Activated CD8-positive, alpha-beta memory T cell treated with anti-CD3 and anti-CD28 coated beads, Interleukin-2, amount 10 ng/mL, durations not matched to agents 7 days and 5 days (primary cell): ENCODE measurements at places on chromosomes 1 and 21. TPM values are rescaled to one million over a fixed set of nuclear protein-coding genes. Genes with fewer than 3 reads are reported as not detected.

DNA sequence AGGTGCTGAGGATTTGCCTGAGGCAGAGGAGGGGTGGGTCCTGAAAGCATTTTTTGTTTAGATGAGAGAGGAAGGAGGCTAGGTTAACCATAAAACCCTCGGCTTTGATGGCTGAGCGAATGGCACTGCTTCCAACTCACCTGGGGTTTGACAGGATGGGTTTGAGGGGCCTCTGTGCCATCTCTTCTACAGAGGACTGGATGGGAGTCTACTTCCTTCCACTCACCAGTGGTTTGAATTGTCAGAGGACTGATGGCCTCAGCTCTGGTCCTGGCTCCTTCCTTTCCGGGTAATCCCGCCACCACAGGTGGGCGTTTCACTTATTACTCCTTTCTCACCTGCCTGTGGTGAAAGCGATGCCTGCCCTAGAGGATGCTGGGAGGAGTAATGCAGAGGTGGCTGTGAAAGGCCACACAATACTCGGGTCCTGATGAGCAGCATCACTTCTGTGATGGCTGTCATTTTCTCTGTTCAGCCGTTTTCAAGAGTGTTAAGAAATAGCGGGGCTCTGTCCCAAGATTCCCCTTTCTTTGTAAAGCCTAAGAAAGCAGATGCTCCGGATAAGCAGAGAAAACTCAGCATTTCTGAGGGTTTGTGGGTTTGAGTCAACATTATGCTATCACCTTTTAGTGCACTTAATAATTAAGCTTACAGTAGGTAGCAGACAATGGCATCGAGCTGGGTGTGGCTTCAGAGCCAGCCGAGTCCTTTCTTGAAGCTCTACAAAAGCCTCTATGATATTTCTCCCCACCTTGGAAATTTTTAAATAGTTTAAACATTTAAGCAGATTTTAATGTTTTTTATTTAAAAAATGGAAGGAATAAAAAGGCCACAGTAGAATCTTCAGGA lies 220.7 kb downstream of the HLX start:
- no peaks in the 10 kb centered on the region for H3K36me3 ChIP-seq
- no peaks in the 10 kb centered on the region for H3K4me1 ChIP-seq
- H3K27me3 ChIP-seq, result no peaks in the 10 kb centered on the region
- no peak overlapping the region for H3K27ac ChIP-seq
- H3K4me3 ChIP-seq, result no peak overlapping the region

DNA sequence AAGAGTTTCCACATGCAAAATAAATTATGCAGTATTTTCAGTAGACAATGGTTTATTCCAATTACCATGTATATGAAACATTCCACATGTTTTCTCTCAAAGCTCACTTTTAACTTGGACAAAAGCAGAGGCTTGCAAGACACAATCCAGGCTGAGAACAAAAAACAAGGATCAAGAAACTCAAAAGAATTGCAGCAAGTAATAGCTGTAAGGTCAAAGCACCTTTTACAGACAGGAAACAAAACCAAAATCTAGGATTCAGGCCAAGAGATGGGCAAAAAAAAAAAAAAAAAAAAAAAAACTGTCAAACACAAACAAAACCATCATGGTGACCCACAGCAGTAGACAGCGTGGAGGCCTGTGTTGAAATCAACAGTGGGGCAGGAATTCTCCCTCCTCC lies 9.3 kb downstream of the RGS1 start:
- no peak for DNase-seq
- peaks cover 11% of the 10 kb centered on the region for H3K4me1 ChIP-seq
- H3K27ac ChIP-seq, result no peak overlapping the region
- H3K27me3 ChIP-seq, result no peaks in the 10 kb centered on the region

DNA sequence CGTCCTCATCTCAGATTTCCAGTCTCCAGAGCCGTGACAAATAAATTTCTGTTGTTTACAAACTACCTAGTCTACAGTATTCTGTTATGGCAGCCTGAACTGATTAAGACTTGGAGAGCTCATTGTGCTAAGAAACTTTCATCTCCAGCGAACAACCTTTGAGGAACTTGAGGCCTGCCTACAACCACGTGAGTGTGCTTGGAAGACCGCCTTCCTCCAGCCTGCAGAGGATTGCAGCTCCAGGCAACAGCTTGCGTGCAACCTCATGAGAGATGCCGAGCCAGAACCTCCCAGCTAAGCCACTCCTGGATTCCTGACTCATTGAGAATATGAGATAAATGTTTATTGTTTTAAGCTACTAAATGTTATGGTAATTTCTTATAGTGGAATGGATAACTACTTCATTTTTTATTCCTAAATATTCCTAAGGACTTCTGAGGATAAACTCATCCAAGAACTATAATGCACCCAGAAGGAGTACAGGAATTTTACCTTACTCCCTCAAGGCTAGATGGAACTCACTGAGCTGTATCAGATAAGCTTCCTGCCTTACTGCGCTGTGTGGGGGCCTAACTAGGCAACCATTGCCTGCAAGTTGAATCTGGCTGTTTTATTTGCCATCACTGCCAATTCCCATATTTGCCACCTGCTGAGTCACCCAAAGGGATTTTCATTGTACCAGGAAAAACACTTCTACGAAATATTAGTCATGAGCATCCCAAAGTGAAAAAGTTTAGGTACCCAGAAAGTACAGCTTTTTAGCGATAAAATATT lies 17.6 kb downstream of the FAM177B start:
- no peak overlapping the region for H3K4me3 ChIP-seq
- DNase-seq, result no peak
- H3K27ac ChIP-seq, result no peak overlapping the region
- peaks cover 16% of the 10 kb centered on the region for H3K27me3 ChIP-seq

- H3K4me1 ChIP-seq, result no peaks in the 10 kb centered on the region
- no peak overlapping the region for H3K27ac ChIP-seq
- peaks cover 12% of the 10 kb centered on the region for H3K27me3 ChIP-seq
- no peak overlapping the region for H3K4me3 ChIP-seq
- no peak for DNase-seq
Measured at GRCh38 chr1:99636647-99637175, 9.2 kb upstream of the PALMD start.

GRCh38 chr1:91742848-91743292 lies 143.1 kb downstream of the TGFBR3 start:
- no peak for DNase-seq
- no peak overlapping the region for H3K27ac ChIP-seq
- peaks cover 56% of the 10 kb centered on the region for H3K36me3 ChIP-seq
- H3K27me3 ChIP-seq, result no peaks in the 10 kb centered on the region
- peaks cover 2% of the 10 kb centered on the region for H3K4me1 ChIP-seq

DNA sequence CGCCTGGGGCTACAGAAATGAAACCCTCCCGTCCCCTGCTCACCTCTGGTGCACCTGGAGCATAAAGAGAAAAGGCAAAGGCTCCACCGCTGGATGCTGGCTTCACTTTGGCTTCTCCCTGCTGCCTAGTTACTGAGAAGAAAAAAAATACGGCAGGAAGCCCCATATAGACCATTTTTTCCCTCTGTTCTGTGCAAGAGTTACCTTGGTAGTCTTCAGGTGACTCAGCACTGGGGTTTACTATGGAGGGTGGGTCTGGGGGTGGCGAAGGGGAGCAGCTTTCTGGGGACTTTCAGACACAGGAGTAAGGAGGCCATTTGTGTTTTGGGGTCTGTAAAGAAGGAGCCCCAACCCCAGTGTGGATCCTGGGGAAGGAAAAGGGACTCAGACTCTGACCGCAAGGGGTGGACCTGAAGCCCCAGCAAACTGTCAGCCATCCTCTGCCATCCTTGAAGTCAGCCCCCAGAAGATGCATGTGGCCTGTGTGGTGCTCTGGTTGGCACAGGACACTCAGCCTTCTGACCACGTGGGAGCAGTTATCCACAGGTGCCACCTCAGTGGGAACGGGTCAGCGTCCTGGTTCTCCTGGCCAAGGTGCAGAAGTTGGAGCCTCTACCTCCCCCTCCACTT lies 25.9 kb upstream of the EPS8L3 start:
- no peaks in the 10 kb centered on the region for H3K27me3 ChIP-seq
- H3K27ac ChIP-seq, result peak overlapping the region; percentile 96
- H3K36me3 ChIP-seq, result no peaks in the 10 kb centered on the region
- peak overlapping the region; percentile 8 for H3K4me3 ChIP-seq
- peak; percentile 40 for DNase-seq

DNA sequence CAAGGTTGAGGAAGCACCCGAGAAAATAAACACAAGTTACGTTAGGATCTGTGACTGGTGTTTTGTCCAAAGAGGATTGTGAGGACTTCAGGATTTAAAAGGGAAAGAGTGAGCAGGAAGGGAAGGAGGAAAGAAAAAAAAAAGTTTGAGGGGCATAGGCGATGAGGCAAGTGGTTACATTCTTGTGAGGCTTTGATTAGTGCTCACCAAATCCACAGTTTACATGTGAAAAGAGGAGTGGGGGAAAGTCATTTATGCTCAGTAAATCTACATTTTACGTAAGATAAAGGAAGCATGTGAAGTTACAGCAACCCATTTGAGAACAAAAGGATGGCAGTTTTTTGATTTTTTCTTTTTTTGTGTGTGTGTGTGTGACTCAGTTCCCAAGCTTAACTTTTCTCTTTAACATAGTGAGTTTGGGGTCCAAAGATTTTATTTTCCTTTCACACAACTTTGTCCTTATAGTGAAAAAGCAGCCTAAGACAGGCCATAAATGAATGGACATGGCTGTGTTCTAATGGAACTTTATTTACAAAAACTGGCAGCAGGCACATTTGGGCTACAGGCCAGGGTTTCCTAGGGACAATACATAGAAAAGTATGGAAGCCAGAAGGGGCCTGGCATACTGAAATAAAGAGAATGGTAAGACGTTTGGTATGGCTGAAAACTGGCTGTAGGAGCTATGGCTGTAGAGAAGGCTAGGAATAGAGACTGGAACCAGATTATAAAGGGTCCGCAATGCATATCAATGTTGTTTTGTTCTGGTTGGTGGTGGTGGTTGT lies 121.7 kb downstream of the FGGY start:
- DNase-seq, result no peak
- H3K36me3 ChIP-seq, result peaks cover 2% of the 10 kb centered on the region
- H3K27me3 ChIP-seq, result no peaks in the 10 kb centered on the region
- H3K4me3 ChIP-seq, result no peak overlapping the region

DNA sequence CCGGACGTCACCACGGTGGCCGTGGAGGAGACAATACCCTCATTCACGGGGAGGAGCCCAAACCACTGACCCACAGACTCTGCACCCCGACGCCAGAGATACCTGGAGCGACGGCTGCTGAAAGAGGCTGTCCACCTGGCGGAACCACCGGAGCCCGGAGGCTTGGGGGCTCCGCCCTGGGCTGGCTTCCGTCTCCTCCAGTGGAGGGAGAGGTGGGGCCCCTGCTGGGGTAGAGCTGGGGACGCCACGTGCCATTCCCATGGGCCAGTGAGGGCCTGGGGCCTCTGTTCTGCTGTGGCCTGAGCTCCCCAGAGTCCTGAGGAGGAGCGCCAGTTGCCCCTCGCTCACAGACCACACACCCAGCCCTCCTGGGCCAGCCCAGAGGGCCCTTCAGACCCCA lies 7.0 kb downstream of the TNFRSF14 start:
- H3K4me3 ChIP-seq, result no peak overlapping the region
- H3K27ac ChIP-seq, result no peak overlapping the region
- H3K4me1 ChIP-seq, result peaks cover 8% of the 10 kb centered on the region
- H3K27me3 ChIP-seq, result no peaks in the 10 kb centered on the region

- no peak overlapping the region for H3K27ac ChIP-seq
- H3K4me3 ChIP-seq, result no peak overlapping the region
- H3K36me3 ChIP-seq, result no peaks in the 10 kb centered on the region
- DNase-seq, result peak; percentile 61
Measured at GRCh38 chr21:27700974-27701614, 734.2 kb upstream of the ADAMTS5 start.

DNA sequence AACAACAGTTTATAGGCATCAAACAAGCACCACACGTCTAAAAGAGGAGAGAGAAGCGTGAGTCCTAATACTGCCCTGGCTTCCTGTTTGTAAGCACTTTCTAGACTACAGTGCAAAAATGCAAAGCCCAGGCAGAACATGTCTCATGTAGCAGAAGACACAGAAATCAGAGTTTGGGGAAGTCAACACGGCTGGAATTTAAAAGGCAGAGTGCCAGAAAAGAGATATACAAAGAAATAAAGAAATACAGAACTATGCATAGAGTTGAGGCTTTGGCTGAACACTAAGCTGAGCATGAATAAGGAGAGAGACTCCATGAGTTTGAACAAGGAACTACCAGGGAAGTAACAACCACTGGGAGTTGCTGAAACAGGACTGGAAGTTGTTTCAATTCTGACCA lies 566.6 kb upstream of the NR5A2 start:
- H3K36me3 ChIP-seq, result no peaks in the 10 kb centered on the region
- DNase-seq, result no peak
- no peak overlapping the region for H3K4me3 ChIP-seq
- no peak overlapping the region for H3K27ac ChIP-seq
- no peaks in the 10 kb centered on the region for H3K4me1 ChIP-seq
- peaks cover 4% of the 10 kb centered on the region for H3K27me3 ChIP-seq

GRCh38 chr1:42340093-42340492 lies 5.1 kb upstream of the FOXJ3 start:
- DNase-seq, result no peak
- H3K4me1 ChIP-seq, result peaks cover 13% of the 10 kb centered on the region
- H3K27ac ChIP-seq, result no peak overlapping the region
- no peaks in the 10 kb centered on the region for H3K27me3 ChIP-seq

DNA sequence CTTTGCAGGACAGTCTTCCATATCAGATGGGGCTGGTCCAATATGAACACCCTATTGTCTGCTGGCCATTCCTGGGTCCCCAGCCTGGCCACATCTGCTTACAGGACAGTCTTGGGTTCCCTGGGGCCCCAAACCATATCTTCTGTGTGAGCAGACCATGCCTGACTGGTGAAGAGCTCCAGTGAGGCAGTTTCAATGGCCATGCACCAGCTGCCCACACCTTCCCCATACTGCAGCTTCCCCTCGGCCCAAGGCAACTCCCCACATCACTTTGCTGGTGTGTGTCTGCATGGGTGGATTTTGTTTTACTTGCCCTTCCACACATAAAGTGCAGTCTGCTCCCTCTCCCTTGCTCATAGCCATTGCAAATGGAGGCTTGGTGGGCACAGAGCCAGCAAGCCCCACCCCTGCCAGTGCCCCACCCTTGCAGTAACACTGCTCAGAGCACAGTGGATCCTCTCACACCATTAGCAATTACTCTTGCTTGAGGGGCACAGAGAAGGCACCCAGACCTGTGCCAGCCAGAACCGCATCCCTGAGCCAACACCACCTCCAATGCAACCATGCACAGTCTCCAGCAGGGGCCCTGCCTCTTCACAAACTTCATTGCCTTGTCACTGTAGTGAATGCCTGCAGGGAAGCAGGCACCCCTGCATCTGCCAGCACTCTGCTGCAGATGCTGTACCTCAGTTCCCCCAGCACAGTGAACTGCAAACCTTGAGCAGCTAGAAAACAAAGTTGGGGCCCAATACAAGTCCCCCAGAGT lies 474.5 kb upstream of the BEND5 start:
- H3K27ac ChIP-seq, result no peak overlapping the region
- H3K4me3 ChIP-seq, result no peak overlapping the region
- no peaks in the 10 kb centered on the region for H3K36me3 ChIP-seq
- no peak for DNase-seq
- H3K27me3 ChIP-seq, result no peaks in the 10 kb centered on the region
- no peaks in the 10 kb centered on the region for H3K4me1 ChIP-seq

The SPOCD1 gene
- not detected for total RNA-seq

The CRYBG2 gene
- total RNA-seq, result 8.6 TPM

The SETDB1 gene
- 67.6 TPM for total RNA-seq

The PTPRU gene
- total RNA-seq, result 0.47 TPM

The SPRR5 gene
- not detected for total RNA-seq
